ENCODE measurements at places on chromosomes 7 and 10.

DNA sequence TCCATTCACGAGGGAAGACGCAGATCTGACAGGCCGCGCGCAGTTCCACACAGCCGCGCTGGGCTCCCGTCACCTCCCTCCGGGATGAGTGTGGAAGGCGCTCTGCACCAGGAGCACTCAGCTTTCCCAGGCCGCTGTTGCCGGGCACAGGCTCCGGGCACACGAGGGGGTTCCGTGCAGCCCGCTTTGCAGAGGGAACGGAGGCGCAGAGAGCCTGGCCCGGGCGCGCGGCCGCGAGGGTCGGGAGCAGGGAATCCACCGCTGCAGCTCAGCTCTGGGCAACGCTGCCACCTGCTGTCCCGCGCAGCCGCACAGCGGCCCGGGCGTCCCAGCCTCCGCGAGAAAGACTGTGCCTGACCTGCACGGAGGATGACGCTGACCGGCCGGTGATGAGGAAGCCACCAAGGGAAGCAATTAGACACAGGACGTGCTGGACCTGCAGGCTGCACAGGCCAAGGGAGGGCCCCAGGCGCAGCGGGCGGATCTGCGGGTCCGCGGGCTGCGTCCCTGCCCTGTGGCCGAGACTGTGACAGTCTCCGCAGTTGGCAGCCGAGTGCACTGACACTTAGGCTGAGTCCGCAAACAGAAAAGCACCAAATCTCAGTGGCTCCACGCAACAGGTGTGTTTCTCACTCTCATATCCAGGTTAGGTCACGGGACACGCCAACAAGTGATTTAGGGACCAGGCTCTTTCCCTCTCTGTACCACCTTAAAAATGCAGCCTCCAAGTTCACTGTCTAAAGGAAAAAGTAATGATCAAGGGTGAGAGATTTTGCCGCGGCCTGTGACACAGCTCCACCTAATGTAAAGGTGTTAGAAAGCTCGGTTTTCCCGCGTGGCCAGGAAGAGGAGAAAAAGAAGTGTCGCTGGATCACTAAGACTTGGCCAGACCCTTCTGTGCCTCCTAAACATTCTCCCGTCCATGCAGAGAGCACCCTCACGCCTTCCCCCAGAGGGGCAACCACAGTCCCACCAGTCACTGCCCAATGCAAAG is 94.5 kb downstream of the SEC61G start:
- DNase-seq: no peak

GRCh38 chr7:94289071-94289470 is 105.6 kb upstream of the COL1A2 start:
- DNase-seq: no peak

DNA sequence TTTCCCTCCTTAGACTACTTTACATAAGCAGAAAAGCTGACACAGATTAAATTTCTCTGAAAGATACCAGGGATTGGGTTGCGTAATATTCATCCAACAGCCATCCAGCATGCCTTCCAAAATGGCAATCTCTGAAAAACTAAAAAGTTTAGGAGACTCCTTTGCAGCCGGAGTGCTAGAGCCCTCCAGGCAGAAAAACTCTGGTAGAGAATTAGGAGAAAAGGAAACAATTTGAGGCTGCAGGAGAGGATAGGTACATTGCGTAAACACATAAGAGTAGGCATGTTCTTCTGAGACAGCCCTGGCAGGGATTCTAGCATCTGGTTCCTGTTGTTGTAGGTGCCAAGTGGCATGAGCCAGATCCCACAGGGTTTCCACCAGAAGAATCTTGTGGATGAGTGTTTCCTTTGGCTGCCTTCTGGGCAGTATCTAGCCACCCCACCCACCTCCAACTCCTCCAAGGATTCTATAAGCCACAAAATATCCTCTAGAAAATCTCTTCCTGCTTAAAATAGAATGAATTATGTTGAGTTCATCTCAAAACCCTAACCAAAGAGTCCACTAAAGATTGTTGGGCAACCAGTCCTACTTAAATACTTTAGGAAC is 402.4 kb downstream of the HGF start:
- DNase-seq: no peak

GRCh38 chr7:41205600-41205999 is 497.3 kb downstream of the INHBA start:
- DNase-seq: no peak

GRCh38 chr7:132872034-132872433 is 209.9 kb downstream of the CHCHD3 start:
- no peak for DNase-seq

GRCh38 chr7:83149466-83149865 is 13.2 kb downstream of the PCLO start:
- DNase-seq: no peak

DNA sequence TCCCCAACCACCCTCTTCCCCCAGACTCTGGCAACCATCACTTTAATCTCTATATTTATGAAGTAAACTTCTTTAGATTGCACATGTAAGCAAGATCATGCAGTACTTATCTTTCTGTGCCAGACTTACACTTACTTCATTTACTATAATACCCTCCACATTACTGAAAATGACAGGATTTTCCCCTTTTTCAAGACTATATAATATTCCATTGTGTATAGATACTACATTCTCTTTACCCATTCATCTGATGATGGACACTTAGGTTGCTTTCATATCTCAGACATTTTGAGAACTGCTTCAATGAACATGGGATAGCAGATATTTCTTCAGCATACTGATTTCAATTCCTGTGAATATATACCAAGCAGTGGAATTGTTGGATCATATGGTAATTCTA is 4.4 kb downstream of the DOCK4 start:
- DNase-seq: no peak
